ENCODE measurements at places on chromosomes 16 and 17.

DNA sequence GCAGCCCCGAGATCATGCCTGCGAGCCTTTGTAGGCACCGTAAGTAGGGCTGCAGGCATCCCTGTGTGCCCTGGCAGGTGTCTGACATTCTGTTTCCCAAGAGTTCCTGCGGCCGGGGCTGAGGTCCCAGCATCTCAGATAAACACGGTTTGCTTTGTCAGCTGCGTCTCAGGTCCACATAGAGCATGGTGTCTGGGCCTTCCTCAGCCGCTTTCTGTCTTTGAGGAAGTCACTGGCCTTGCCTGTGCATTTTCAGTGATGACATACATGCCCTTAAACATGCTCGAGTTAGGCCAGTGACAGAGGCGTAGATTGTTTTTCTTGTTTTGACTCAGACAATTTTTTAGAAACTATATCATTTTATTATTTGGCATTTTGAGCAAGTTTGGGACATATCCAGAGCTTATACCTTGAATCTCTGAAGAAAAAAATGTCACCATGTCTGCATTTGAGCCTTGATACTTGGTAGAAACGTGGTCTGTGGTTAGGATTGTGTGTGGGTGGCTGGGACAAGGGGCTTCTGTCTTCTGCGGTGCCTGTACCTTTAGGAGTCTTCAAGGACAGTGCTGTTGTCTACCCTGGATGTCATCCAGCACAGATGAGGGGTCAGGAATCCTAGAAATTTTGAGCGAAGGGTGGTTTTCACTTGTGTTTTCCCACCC is 105.8 kb downstream of the SNX29 start:
- DNase-seq = no peak

GRCh38 chr17:50209472-50210239 is 8.2 kb upstream of the COL1A1 start:
- no peak for DNase-seq

DNA sequence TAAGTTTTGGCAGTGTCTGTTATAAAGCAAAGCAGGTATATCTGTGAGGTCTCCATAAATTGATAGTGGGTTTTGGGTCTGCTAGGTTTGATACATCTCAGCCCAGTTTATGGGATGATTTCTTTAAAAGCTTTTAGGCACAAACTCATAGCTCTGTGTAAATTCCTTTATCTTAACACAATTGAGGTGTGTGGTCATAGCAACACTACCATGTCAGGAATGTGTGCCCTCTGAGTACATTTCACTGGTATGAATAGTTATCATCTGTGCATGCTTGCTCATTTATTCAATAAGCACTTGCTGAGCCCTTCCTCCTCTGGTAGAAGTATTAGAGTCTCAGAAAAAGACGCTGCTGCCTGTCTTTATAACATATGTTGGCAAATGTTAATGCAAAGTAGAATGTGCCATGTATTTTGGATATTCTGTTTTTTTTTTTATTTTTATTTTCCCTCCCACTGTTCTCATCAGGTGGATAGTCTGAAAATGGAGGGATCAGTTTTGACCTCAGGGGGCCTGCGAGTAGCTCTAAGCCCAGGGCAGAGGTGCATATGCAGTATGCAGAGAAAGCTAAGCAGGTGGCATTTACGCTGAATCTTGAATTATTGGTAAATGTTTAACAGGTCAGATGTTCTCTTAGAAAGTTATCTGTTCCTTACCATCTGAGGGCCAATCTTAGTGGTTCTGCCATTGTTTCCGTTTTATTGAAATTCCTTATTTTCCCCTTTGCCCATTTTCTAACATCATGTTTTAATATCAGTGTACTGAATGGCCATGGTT is 90.7 kb downstream of the WNT3 start:
- DNase-seq = no peak

DNA sequence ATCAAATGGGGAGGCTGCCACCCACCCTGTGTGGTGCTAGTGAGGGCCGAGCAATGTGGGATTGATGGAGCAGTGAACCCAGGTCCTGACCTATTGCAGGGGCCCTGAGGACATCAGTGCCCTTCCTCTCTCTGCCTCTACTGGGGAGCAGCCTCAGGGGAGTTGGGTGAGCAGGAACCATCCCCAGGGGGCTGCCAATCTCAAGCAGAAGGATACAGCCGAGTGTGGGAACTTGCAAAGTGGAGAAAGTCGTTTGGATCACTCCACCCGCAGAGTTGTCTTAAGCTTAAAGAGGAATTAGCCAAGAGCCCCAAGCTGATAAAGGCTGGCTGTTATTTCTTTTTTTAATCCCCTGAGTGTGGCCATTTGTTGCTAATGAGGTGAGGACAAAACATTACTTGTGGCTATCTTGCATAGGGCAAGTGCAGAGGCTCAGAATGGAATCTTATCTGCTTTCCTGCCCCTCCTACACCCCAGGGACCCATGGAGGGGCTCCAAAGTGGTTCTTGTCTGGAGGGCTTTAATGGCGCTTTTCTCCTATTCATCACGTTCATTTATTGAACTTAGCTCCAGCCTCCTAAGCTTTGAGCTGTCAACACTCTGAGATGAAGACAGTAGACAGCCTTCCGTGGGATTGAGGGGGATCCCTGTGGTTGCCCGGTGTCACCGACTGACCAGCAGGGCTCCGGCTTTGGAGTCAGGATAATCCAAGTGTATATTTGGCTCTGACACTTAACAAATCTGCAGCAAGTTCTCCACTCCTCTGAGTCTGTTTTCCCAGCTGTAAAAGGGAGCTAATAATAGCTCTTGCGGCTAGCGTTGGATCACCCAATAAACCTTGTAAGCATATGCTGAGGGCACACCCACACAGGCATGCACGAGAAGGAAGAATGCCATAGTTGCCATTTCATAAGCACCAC is 45.1 kb downstream of the MYH11 start:
- DNase-seq = no peak

DNA sequence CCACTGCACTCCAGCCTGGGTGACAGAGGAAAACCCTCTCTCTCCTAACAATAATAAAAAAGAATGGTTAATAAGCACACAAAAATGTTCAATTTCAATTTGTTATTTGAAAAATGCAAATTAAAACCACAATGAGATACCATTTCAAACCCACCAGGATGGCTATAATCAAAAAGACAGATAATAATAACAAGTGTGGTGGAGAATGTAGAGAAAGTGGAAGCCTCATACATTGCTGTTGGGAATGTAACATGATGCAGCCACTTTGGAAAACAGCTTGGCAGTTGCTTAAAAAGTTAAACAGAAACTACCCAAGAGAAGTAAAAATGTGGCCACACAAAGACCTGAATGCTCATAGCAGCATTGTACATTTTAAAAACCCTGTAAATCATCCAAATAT is 51.8 kb upstream of the MAP3K14 start:
- DNase-seq = no peak

DNA sequence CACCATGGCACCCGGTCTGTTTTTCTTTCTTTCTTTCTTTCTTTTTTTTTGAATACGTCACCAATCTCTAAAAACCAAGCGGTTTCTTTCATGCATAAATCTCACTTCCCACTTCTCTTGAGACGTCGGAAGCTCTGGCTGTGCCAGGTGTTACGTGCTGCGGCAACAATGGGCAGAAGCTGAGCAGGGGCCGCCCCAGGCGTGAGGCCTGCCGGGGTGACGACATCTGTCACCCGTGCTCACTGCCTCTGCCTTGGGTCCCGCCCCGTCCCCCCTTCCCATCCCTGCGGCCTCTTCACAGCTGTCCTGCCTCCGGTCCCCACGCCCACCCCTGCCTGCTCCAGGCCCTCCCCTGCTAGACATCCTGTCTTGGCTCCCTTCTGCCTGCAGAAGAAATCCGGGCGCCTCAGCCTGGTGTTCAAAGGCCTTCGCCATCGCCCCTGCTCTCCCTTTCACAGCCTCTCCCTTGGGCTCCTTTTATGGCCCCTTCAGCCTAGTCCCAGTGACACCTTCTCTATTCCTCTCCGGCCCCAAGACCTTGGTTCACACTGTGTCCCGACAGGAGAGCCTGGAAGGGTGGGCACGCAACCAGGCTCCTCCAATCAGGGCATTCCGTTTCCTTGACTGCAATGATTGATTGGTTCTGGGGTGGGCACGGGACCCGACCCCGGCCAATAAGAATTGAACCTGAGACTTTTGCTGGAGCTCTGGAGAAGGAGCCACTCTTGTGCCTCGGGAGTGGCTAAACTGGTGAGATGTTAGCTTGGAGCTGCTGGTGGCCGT is 4.8 kb downstream of the P2RX1 start:
- peak; percentile 65 for DNase-seq

GRCh38 chr16:66906916-66907836 is 11.5 kb downstream of the CDH16 start:
- DNase-seq = no peak
